Upper lobe of right lung (tissue), 1 donor: ENCODE measurements at places on chromosomes 3 and 15.

DNA sequence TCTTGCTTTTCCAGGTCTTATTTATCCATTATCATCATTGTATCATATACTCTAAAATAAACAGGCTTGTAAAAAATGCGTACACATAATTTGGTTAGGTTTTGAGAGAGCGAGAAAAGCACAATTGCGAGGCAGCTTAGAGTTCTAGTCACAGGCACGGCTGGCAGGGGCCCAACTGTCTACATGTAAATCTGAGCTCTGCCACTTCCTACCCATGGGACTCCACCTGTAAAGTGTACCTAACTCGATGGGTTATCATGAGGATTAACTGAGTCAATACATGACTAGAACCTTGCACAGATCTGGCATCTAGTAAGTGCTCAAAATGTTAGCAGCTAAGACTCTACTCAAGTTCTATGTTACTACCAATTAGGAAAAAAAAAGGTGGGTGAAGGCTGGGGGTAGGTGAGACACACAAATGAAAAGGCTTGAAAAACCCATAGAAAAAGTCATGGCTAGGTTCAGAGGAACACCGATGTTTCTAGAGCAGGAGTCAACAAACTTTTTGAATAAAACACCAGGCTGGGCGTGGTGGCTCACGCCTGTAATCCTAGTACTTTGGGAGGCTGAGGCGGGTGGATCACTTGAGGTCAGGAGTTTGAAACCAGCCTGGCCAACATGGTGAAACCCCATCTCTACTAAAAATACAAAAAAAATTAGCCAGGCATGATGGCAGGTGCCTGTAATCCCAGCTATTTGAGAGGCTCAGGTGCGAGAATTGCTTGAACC lies 36.2 kb downstream of the GLB1 start:
- no peak overlapping the region for H3K4me3 ChIP-seq
- H3K36me3 ChIP-seq = peaks cover 86% of the 10 kb centered on the region
- H3K27ac ChIP-seq = no peak overlapping the region

GRCh38 chr3:110323349-110323748 lies 748.3 kb upstream of the NECTIN3 start:
- H3K4me3 ChIP-seq = no peak overlapping the region
- H3K4me1 ChIP-seq = no peaks in the 10 kb centered on the region
- H3K36me3 ChIP-seq = no peaks in the 10 kb centered on the region
- no peak overlapping the region for H3K27ac ChIP-seq
- no peak for DNase-seq
- no peaks in the 10 kb centered on the region for H3K27me3 ChIP-seq

- no peak overlapping the region for H3K27ac ChIP-seq
- H3K4me1 ChIP-seq = no peaks in the 10 kb centered on the region
- H3K36me3 ChIP-seq = no peaks in the 10 kb centered on the region
- no peaks in the 10 kb centered on the region for H3K27me3 ChIP-seq
These were observed 16.9 kb upstream of the LRRC31 start for GRCh38 chr3:169886671-169887070.

- no peak for DNase-seq
- no peaks in the 10 kb centered on the region for H3K27me3 ChIP-seq
- H3K4me3 ChIP-seq = no peak overlapping the region
- no peak overlapping the region for H3K27ac ChIP-seq
- H3K4me1 ChIP-seq = no peaks in the 10 kb centered on the region
These were observed 39.0 kb downstream of the MECOM start for GRCh38 chr3:169624533-169624972.
